ENCODE measurements at places on chromosomes 2 and 18.
A peak's percentile ranks its signal among the peaks of the same experiment; 100 is the strongest.

- DNase-seq = peak; percentile 97
These were observed 11.7 kb upstream of the DCTN1 start for GRCh38 chr2:74391580-74392448.

DNA sequence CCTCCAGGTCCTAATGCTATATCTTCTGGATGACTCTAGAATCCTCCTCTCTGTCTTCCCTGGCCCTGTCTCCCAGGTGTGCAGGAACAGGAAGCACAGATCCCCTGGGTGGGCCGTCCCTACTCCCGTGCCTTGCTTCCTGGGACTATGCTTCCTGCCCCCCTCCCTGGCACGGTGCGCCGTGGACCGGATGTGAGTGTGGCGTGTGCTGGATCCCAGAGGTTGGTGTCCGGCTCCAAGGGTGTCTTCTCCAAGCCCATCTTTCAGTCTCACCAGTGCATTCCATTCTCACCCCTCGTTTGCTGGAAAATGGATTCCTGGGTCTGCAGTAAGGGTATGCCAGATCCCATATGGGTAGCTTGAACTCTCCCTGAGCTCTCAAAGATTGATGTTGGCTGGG is 144.4 kb upstream of the TWIST2 start:
- no peak for DNase-seq

GRCh38 chr18:77110936-77111335 is 21.6 kb downstream of the MBP start:
- no peak for DNase-seq

- DNase-seq = no peak
These were observed 260.8 kb downstream of the SETBP1 start for GRCh38 chr18:44941516-44941915.

GRCh38 chr18:5512176-5512575 is 31.6 kb downstream of the EPB41L3 start:
- no peak for DNase-seq

GRCh38 chr2:121246704-121247255 is 38.2 kb downstream of the TFCP2L1 start:
- no peak for DNase-seq

DNA sequence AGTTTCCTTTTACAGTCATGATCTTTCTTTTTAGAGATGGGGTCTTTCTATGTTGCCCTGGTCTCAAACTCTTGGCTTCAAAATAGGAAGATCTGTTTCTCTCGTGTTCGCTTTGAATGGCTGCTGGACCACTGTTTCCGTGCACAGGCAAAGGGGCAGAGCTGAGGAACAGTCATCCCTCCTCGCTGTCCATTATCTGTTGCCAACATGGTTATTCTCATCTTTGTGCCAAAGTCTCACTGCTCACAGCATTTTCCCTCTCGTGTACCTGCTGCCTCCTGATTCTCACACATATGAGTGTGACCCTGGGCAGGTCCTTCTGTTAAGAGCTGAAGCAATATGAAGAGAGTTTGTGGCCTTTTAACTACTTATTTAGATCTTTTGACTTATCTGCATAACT is 28.0 kb upstream of the CCNYL1 start:
- no peak for DNase-seq

- DNase-seq = no peak
These were observed 1920.1 kb upstream of the CELF4 start for GRCh38 chr18:39485696-39486095.

- DNase-seq = no peak
These were observed at the start of gene MARCO for GRCh38 chr2:118942031-118942430. MARCO (plus strand) TSS chr2:118942194; CDS start chr2:118942301, 107 bp downstream.

DNA sequence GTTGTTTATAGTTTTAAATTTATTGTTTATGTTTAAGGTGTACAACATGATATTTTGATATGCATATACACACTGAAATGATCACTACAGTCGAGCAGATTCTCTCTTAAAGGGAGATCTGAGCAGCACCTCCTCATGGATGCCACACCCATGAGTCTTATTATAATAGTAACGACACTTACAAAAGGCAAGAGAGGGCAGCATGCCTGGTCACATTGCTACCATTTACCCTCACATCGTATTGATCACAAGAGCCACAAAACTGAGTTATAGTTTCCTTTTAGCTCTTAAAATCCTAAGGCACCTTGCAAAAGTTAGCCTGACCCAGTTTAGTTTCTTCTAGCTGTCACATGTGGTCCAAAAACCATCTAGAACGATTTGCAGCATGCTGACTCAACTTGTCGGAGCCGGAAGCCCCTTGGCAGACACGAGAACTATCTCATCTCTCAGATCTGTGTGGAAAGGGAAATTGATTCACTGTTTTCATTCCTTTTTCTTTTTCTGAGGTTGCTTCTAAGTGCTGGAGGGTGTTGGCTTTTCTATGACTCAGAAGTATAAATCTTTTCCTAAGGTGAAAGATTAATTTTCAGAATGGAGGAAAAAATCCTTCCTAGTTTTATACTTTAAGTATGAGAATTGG is 85.3 kb downstream of the CDC42EP3 start:
- DNase-seq = no peak

- DNase-seq = no peak
These were observed 31.3 kb upstream of the BIN1 start for GRCh38 chr2:127138281-127138680.

- DNase-seq = no peak
These were observed 16.9 kb downstream of the WNT10A start for GRCh38 chr2:218897394-218898108.

- DNase-seq = no peak
These were observed 6.2 kb upstream of the POU3F3 start for GRCh38 chr2:104847586-104848160.

- DNase-seq = no peak
These were observed 75.6 kb downstream of the GPD2 start for GRCh38 chr2:156511803-156512202.

GRCh38 chr2:147049957-147050356 is 794.9 kb upstream of the ACVR2A start:
- no peak for DNase-seq

- DNase-seq = no peak
These were observed 96.4 kb downstream of the ITGB1BP1 start for GRCh38 chr2:9326975-9327374.

- DNase-seq = no peak
These were observed 6.5 kb downstream of the CLHC1 start for GRCh38 chr2:55225481-55226020.

DNA sequence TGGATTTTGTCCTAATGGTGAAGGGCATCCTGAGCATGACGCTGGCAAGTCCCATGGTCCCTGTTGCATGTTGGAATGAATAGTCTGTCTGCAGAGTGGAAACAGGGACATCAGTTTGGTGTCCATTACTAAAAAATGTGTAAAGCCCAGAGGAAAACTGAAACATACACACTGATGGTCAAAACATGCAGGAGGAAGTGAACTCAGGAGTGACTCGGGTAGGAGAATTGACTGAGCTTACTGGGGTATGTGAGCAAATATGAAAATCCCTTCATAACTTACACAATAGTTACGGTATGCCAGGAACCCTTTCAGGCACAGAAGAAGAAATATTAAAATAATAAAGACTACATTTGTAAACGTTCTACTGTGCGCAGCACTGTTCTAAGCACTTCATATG is 5.6 kb upstream of the SOX11 start:
- DNase-seq = no peak

GRCh38 chr18:2508678-2509077 is 62.6 kb downstream of the METTL4 start:
- DNase-seq = no peak

- no peak for DNase-seq
These were observed 153.6 kb downstream of the FAM210A start for GRCh38 chr18:13572721-13573120.

GRCh38 chr2:62287282-62287681 is 91.4 kb downstream of the B3GNT2 start:
- no peak for DNase-seq

- no peak for DNase-seq
These were observed 141.8 kb downstream of the FAM161A start for GRCh38 chr2:61712060-61712459.

GRCh38 chr2:190809876-190810525 is 70.6 kb upstream of the GLS start:
- DNase-seq = no peak

- DNase-seq = peak; percentile 48
These were observed 23.8 kb upstream of the ODC1 start for GRCh38 chr2:10471955-10472354.

DNA sequence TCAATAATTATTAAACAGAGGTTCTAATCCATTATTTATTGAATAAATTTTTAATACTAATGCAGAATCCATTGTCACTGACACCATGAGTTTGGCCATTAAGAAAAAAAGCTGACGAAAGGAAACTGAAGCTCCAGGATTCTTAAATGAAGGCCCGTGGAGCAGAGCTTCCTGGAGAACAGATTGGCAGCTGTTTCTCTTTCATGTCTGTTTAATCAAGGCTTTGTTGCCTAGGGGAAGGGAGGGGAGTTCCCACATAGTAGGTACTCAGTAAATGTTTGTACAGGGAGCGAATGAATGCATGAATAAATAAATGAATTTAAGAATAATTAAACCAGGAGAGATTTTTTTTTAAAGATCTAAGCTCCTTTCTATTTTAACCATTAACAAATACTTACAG is 315.1 kb upstream of the KLHL29 start:
- no peak for DNase-seq

GRCh38 chr2:214504599-214505376 is 93.9 kb downstream of the VWC2L start:
- DNase-seq = no peak

- DNase-seq = peak; percentile 60
These were observed 615 bp downstream of the ADNP2 start for GRCh38 chr18:80109676-80110078.

- no peak for DNase-seq
These were observed 209.9 kb downstream of the LNPK start for GRCh38 chr2:175792199-175792598.

DNA sequence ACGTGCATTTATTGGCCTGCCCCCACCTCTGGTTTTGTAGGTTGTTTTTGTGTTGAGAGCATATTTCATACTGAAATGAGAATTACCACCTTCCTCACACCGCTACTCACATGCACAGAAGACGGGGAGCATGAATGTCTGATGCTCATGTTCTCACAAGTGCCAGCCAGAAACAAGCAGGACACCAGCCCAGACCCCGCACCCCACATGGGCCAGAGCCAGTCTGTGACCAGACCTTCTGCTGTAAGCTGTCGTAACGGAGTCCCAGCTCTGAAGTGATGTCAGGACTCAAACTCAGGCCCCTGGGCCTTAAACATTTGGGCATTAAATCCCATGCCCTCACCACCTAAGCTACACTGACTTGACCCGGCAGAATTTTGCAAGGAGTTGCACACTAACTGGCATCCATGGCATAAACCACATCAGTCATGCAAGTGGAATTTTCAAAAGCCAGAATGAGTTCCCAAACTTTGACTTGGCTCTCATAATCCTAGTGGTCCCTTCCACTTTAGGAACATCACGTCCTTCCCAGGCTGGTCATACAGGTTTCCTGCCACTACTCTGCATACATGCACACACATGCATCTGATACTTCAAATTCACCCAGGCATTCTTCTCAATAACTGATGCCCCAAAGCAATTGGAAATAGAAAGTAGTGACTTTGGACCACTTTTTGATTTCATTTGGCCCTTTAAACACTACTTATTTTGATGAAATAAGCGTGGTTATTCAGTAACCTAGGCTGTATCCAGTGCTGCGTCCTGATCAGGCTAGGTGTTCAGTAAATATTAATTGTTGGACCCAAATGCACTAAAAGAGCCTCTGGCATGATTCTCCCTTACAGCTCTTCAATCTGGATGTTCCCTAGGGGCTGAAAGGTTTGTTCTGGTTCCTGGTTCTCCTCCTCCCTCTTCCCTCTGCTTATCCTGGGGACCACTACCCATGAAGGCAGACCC is 223.1 kb upstream of the ID2 start:
- DNase-seq = no peak

- no peak for DNase-seq
These were observed 14.4 kb upstream of the KLHL30 start for GRCh38 chr2:238123991-238124470.

- no peak for DNase-seq
These were observed 5.0 kb downstream of the TANK start for GRCh38 chr2:161165266-161165665.

GRCh38 chr2:176418768-176419167 is 149.5 kb downstream of the MTX2 start:
- no peak for DNase-seq

- no peak for DNase-seq
These were observed 96.8 kb upstream of the MBOAT2 start for GRCh38 chr2:9100080-9100876.

DNA sequence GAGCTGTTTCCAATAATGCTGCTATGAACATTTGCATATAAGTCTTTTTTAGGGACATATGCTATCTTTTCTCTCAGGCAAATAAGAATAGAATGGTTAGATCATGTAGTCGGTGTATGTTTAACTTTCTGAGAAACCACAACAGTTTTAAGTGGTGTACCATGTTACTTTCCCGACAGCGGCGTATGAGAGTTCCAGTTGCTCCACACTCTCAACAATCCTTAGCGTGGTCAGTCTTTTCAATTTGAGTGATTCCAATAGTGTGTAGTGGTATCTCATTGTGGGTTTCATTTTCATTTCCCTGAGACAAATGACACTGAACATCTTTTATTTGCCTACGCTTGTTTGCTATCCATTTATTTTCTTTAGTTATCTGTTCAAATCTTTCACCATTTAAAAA is 149.5 kb downstream of the ACOXL start:
- no peak for DNase-seq

DNA sequence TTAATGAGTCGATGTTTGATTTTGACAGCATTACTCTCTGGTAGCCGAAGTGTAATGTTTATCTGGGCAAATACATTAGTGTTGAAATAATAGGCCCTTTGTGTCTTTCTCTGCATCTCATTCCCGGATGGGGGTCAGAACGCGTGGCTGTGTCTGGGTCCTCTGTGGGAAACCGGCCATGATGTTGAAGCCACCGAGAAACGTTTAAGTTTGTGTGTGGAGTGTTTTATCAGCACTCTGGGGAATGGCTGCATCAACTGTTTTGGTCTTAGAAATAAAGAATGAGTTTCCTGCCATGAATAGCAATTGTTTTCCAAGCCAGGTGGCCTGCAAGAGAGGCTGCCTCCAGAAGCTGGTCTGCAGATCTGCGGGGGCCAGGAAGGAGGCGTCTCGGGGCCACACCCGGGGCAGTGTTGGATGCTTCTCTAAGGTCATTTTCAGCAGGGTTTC is 69.7 kb downstream of the RNF144A start:
- DNase-seq = no peak

- DNase-seq = no peak
These were observed 269.5 kb downstream of the NEDD4L start for GRCh38 chr18:58313491-58314032.

DNA sequence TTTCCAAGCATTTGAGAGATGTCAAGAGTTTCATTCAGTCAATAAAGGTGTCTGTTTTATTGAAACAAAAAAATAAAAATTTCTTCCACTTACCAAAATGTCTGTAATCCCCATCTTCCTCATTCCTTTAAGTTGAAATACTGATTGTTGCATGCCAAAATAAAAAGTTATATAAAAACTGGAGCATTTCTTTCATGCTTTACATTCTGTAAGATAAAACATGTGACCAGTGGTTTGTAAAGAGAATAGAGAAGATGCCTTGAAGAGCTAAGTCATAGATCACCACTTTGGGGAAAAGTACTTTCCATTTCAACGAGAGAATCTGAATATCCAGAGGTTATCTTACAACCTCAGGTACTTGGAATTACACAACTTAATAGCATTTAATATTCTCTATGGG is 35.9 kb upstream of the MYO1B start:
- no peak for DNase-seq

Data from WERI-Rb-1 (cell line).